IPS DF 6.9 (cell line): ENCODE measurements at places on chromosomes 4 and X.

GRCh38 chrX:23901805-23902204 is 5.9 kb downstream of the APOO start:
- DNase-seq, result no peak

- no peak for DNase-seq
Observed at GRCh38 chrX:8755813-8756212, 23.9 kb upstream of the ANOS1 start.

- no peak for DNase-seq
Observed at GRCh38 chrX:19670854-19671620, 155.7 kb upstream of the MAP3K15 start.

- no peak for DNase-seq
Observed at GRCh38 chr4:123488916-123489315, 92.3 kb downstream of the SPRY1 start.

DNA sequence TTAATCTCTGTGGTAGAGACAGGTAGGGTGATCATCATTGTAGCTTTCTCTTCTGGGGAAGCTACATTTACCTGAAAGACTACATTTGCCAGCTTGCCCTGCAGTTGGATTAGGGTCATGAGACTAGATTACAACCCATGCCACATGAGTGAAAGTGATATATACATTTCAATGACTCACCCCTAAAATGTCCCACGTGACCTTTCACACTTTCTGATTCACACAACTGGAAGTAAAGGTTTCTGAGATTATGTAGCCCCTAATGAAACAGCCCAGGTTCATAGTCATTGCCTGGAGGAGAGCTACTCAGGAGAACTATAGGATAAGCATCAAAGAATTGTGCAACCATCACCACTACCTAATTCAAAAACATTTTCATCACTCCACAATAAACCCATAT is 17.8 kb downstream of the PDCL2 start:
- no peak for DNase-seq

- DNase-seq, result no peak
Observed at GRCh38 chr4:54146139-54146538, 46.2 kb downstream of the GSX2 start.

GRCh38 chrX:82703551-82703950 is 804.5 kb upstream of the POU3F4 start:
- no peak for DNase-seq

GRCh38 chrX:15059474-15059873 is 186.3 kb downstream of the MOSPD2 start:
- DNase-seq, result no peak

- no peak for DNase-seq
Observed at GRCh38 chrX:41332005-41332404, 2.0 kb upstream of the DDX3X start.

GRCh38 chrX:34638116-34638515 is 19.0 kb downstream of the TMEM47 start:
- no peak for DNase-seq

- no peak for DNase-seq
Observed at GRCh38 chr4:154577324-154577723, 13.2 kb downstream of the FGA start.

GRCh38 chr4:88017516-88018297 is 10.3 kb downstream of the PKD2 start:
- DNase-seq, result no peak

- no peak for DNase-seq
Observed at GRCh38 chr4:55979562-55979961, 30.8 kb downstream of the CEP135 start.

DNA sequence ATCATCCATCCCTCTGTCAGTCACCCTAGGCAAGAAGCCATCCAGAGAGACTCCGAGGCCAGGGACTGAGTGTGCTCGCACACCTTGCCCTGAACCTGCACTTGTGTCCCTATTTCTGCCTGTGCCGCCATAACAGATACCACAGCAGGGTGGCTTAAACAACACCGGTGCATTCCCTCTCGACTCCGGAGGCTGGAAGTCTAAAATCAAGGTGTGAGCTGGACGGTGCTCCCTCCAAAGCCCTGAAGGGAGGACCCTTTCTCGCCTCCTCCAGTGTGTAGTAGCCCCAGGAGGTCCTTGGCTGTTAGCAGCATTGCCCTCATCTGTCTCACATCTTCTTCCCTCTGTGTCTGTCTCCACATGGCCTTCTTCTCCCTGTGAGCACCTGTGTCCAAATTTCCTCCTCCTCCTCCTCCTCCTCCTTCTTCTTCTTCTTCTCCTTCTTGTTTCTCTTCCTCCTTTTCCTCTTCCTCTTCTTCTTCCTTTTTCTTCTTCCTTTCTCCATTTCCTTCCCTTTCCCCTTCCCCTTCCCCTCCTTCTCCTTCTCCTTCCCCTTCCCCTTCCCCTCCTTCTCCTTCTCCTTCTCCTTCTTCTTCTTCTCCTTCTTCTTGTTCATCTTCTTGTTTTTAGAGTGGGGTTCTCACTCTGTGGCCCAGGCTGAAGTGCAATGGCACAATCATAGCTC is 98.1 kb upstream of the ENPP6 start:
- DNase-seq, result no peak

DNA sequence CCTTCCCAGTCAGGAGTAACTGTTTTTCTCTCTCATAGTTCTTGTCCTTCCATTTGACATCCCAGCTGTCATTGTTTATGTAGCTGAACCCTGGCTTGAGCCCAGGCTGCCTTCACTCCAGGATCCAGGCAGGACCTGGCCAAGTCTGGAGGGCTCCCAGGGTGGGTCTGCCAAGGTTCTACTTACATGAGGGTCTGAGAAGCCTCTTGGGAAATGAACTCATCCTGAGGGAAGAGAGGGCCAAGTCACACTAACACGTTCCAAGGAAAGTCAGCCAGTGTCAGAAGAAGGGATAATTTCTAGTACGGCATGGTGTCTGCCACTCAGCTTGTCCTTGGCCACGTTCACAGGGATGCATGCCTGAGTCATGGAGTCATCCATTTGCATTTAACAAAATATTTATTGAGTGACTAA is 54.8 kb upstream of the SRD5A3 start:
- no peak for DNase-seq

DNA sequence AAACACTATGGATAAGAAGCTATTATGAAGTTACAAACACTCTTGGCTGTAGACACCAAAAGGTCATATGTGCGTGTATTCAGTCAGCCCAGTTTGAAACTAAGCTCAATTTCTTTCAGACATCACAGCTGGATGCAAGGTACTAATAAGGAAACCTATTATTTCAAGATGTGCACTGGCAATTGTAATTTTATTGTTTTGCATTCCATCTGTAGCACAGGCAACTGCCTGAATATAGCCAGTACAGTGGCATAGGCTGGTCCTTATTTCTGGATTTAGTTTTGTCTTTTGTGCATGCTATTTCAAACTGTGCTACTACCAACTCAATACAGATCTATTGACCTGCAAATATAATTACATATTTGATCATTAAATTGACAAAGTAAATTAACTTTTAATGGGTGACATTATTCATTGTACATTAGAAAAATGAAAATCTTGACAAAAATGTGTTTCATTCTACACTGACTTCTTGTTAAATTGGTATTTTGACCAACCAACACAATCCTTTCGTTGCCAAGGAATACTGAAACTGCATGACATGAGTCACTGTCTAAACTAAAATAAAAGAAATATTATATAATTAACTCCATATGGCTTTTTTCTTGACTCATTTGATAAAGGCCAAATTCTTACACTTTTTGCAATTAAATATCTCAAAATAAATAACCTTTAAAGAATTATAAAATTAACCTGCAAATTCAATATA is 594.3 kb upstream of the ADGRL3 start:
- DNase-seq, result no peak

GRCh38 chrX:15269618-15270521 is at the start of gene ASB9:
Gene ASB9, minus strand, starts transcription at chrX:15270083. Its CDS starts 209 bp downstream, at chrX:15269874.
- DNase-seq, result no peak

- no peak for DNase-seq
Observed at GRCh38 chrX:40526412-40526811, 54.4 kb upstream of the ATP6AP2 start.

DNA sequence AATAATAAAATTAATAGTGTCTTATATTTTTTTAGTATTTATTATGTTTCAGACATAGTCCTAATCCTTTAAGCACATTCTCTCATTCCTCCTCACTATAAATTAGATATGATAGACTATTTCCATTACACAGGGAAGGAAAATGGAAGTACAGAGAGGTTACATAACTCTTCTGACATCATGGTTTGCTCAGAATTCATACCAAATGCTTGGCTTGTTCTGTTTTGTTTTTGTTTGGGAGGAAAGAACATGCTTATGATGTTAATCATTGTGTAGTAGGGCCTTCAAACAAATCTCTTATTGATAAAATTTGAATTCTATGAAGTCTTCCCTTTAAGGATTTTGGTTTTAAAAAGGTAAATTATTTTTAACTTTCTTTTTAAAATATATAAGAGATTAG is 59.5 kb downstream of the RXFP1 start:
- no peak for DNase-seq

- DNase-seq, result no peak
Observed at GRCh38 chrX:87924619-87925018, 407.0 kb downstream of the KLHL4 start.

DNA sequence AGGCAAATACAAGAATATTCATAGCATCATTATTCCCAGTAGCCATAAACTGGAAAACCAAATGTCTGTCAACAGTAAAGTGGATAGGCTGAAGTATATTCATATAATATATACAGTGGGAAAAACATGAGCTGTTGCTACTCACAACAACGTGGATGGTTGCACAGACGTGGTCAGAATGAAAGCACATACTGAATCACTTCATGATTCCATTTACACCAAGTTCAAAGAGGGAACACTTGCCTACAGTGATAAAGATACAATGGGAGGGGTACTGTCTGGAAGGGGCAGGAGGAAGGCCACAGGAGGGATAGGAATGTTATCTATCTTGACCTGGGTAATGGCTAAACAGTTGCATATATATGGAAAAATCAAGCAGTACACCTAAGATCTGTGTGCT is 25.3 kb downstream of the APBB2 start:
- DNase-seq, result no peak

DNA sequence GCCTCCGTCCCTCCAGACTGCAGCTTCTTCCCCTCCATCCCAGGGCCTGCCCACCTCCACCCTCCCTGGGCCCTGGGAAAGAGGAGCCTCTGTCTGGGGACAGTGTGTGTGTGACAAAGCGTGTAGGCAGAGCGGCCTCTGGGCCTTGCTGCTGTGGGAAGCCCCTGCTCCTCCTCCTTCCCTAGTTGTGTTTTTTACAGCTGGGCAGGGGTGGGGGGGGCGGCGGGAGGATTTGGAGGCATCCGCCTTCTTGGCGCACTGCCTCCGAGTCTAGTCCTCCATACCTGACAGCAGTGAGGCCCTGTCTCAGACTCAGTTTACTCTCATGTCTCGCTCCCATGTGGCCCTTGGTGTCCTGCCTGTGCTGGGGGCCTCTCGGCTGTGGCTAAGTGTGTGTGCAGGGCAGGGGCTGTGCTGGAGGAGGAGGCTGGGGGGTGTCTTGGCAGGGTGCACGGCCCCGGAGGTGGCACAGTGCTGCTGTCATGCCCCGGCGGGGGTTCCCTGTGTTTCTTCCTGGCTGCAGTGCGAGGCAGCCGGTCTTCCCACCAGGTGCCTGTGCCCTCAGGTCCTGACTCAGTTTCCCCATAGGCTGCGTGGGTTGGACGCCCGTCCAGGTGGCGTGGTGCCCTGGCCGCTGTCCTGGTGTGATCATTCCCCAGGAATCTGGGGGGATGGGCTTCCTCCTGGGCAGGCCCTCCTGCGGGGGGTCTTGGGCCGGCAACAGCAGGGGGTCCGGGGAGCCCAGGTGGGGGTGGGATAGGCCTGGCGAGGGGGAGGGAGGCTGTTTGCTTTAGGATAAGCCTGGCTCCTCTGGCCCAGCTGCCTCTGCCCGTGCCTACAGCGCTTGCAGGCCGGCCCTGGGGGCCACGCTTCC is 7.0 kb downstream of the FGFRL1 start:
- DNase-seq, result no peak

DNA sequence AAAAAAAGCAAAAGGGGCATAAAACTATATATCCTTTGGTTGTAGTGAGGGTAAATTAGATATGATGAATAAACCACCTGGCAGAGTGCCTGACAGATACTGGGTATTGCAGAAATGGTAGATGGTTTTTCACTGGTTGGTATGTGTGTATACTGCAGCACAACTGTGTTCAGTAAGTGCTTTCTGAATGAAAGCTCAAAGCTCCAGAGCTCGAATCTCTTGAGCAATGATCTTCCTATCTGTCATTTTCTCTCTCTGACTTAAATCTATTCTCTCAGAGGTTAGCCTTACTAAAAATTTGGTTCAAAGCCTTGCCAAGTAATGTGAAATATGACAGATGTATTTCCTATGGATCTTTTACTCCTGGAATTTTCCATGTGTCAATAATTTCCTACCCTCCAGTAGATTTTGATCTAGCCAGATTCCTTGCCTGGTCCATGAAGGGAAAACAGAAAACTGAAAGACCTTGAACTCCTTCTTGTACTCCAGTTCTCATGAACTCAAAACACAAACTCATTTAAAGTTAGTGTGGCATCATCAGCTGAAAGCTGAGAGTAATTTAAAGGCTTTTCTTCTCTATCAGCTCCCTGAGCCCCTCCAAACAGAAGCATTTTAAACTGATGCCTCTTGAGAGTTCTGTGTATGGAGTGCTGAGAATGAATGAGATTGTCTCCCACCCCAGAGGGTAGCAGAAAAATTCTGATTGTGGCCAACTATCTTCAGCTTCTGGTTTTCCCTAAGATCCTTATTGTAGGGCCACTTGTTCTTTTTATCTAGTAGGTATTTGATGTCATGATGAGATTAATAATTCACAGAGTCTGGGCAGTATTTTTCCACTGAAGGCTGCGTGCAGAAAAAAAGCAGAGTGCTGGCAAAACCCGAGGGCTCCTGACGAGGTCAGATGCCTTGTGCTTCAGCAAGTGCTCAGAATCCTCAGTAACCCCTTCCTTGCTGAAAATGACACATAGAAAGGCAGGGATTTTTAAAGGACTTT is 363.4 kb upstream of the BOD1L1 start:
- no peak for DNase-seq

DNA sequence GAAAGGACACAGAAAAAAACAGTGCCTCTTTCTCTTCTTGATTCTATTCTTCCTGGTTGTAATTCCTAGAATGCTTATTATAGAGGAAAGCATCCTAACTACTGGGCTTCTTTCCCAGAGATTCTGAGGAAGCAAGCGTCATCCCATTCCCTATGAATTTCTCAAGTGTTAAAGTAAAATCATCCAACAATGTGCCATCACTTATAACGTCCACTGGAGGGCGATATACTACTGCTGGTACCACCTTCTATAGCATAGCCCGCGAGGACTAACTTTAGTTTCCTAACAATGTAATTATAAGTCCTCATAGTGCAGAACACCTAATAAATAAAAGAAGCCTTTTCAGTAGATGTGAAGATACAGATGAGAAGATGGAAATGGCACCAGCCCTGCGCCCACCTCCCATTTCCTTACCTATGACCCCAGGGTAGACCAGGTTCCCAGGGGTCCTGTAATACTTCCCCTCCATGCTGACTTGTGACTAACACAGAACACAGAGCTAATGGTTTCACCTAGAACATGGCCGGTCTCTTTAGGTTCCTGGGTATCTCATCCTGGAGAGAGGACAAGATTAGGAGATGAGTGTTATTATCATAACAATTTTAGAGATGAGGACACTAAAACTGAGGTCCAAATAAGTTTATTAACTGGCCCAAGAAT is 4.2 kb downstream of the CENPVL3 start:
- no peak for DNase-seq

GRCh38 chrX:27391623-27392022 is 71.5 kb downstream of the PPP4R3C start:
- no peak for DNase-seq

GRCh38 chrX:124223524-124223923 is 108.9 kb upstream of the TEX13D start:
- DNase-seq, result no peak
